ENCODE measurements at places on chromosomes 3 and 15. TPM values are rescaled to one million over a fixed set of nuclear protein-coding genes. Genes with fewer than 3 reads are reported as not detected.

GRCh38 chr3:32499585-32499984 is 3.1 kb downstream of the CMTM6 start:
- no peaks in the 10 kb centered on the region for H3K27me3 ChIP-seq
- no peak overlapping the region for H3K4me3 ChIP-seq
- DNase-seq: no peak
- H3K27ac ChIP-seq: no peak overlapping the region
- peaks cover 15% of the 10 kb centered on the region for H3K4me1 ChIP-seq
- no peaks in the 10 kb centered on the region for H3K36me3 ChIP-seq

UROC1 gene
- total RNA-seq: not detected

GRCh38 chr3:52983336-52983807 is 62.5 kb downstream of the SFMBT1 start:
- peak overlapping the region; percentile 40 for H3K27ac ChIP-seq
- H3K27me3 ChIP-seq: no peaks in the 10 kb centered on the region
- peak; percentile 71 for DNase-seq
- H3K4me3 ChIP-seq: no peak overlapping the region
- H3K36me3 ChIP-seq: no peaks in the 10 kb centered on the region

- no peaks in the 10 kb centered on the region for H3K27me3 ChIP-seq
- H3K4me3 ChIP-seq: no peak overlapping the region
- no peaks in the 10 kb centered on the region for H3K36me3 ChIP-seq
- no peaks in the 10 kb centered on the region for H3K4me1 ChIP-seq
- no peak overlapping the region for H3K27ac ChIP-seq
Observed at GRCh38 chr3:121295979-121296378, 249.8 kb downstream of the POLQ start.

DNA sequence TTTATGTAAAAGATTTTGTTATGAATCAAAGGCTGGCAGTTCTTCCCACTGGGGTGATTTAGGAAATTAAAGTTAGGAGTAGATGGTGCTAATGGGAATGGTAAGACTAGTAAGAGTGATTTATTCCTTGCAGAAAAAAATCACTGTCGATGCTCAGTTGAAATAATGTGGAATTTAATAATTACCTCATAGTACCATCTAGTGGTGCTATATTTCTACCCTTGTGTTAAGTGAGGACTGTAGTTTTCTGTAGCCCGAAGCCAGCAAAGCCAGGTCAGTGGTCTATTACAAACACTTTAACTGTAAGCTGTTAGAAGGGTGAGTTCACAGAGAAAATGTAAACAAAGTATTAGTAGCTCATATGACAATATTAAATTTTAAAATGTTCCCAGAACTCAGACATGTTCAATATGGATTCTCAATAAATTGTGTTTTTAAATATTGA is 39.5 kb upstream of the GOLGA8J start:
- no peak overlapping the region for H3K27ac ChIP-seq
- no peaks in the 10 kb centered on the region for H3K36me3 ChIP-seq
- no peak overlapping the region for H3K4me3 ChIP-seq
- peaks cover 14% of the 10 kb centered on the region for H3K27me3 ChIP-seq
- no peaks in the 10 kb centered on the region for H3K4me1 ChIP-seq

GRCh38 chr15:37099319-37100108 is 835 bp downstream of the MEIS2 start:
- H3K36me3 ChIP-seq: no peaks in the 10 kb centered on the region
- DNase-seq: no peak
- peaks cover 84% of the 10 kb centered on the region for H3K27me3 ChIP-seq
- peaks cover 17% of the 10 kb centered on the region for H3K4me1 ChIP-seq

GRCh38 chr15:31326875-31327668 is 437 bp downstream of the KLF13 start:
- H3K4me1 ChIP-seq: peaks cover 39% of the 10 kb centered on the region
- peak overlapping the region; percentile 84 for H3K27ac ChIP-seq
- peak overlapping the region; percentile 73 for H3K4me3 ChIP-seq
- H3K27me3 ChIP-seq: no peaks in the 10 kb centered on the region
- DNase-seq: peak; percentile 75

GRCh38 chr15:90058308-90058707 is 44.0 kb downstream of the IDH2 start:
- no peak for DNase-seq
- H3K4me3 ChIP-seq: no peak overlapping the region
- peaks cover 41% of the 10 kb centered on the region for H3K4me1 ChIP-seq

CA12 gene
- 0.30 TPM for total RNA-seq

LOXL1 gene
- total RNA-seq: 4.8 TPM

- H3K27ac ChIP-seq: peak overlapping the region; percentile 69
- peaks cover 21% of the 10 kb centered on the region for H3K36me3 ChIP-seq
- peaks cover 9% of the 10 kb centered on the region for H3K4me1 ChIP-seq
- H3K27me3 ChIP-seq: no peaks in the 10 kb centered on the region
- DNase-seq: no peak
- H3K4me3 ChIP-seq: no peak overlapping the region
Observed at GRCh38 chr15:63668601-63669000, 71.4 kb downstream of the FBXL22 start.

- H3K27me3 ChIP-seq: no peaks in the 10 kb centered on the region
- no peak overlapping the region for H3K27ac ChIP-seq
- DNase-seq: no peak
- H3K36me3 ChIP-seq: no peaks in the 10 kb centered on the region
- no peaks in the 10 kb centered on the region for H3K4me1 ChIP-seq
- H3K4me3 ChIP-seq: no peak overlapping the region
Observed at GRCh38 chr3:155673421-155673820, 71.5 kb downstream of the PLCH1 start.

DNA sequence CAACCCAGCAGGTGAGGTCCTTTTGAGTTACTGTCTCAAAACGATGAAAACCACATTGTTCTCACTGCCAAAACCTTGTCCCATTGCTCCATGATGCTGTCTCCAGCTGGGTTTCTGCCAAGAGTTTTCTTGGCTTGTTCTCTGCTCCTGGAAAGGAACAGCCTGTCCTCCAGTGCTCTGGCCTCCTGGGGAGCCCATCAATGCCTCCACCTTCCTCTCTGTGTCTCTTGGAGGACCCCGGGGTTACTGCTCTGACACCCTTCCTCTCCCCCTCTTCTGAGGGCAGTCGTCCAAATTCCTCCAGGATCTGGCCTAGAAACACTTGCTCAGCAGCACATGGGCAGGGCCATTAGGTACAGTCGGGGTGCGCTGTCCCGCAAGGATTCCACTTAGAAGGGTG is 63.9 kb upstream of the RGMA start:
- no peaks in the 10 kb centered on the region for H3K36me3 ChIP-seq
- H3K4me1 ChIP-seq: peaks cover 25% of the 10 kb centered on the region
- no peak overlapping the region for H3K27ac ChIP-seq

- no peaks in the 10 kb centered on the region for H3K4me1 ChIP-seq
- no peak for DNase-seq
- H3K27ac ChIP-seq: no peak overlapping the region
- no peaks in the 10 kb centered on the region for H3K27me3 ChIP-seq
- H3K36me3 ChIP-seq: no peaks in the 10 kb centered on the region
Observed at GRCh38 chr3:11514191-11514821, 129.4 kb downstream of the VGLL4 start.

FSIP1 gene
- total RNA-seq: 0.30 TPM

DCBLD2 gene
- total RNA-seq: 3.0 TPM

DNA sequence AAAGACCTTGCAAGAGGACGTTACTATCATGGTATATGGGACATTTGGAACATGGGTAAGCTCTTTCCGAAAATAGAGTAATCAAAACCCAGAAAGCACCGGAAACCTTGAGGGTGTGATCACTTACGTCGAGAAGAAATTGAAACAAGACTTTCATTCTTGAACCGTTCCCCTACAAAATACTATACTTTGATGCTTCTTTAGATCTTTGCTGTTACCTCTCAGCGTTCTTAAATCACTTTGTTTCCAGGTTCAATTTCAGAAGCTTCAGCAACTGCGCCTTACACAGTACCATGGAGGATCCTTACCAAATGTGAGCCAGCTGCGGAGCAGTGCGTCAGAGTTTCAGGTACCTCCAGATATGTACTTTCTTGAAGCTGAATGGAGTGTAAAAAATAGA is 10.1 kb downstream of the CRTC3 start:
- peaks cover under 1% of the 10 kb centered on the region for H3K36me3 ChIP-seq
- peaks cover 35% of the 10 kb centered on the region for H3K4me1 ChIP-seq
- H3K27ac ChIP-seq: peak overlapping the region; percentile 81
- H3K27me3 ChIP-seq: no peaks in the 10 kb centered on the region
- H3K4me3 ChIP-seq: peak overlapping the region; percentile 41

GRCh38 chr3:49454458-49454857 is 15.6 kb upstream of the DAG1 start:
- no peak overlapping the region for H3K27ac ChIP-seq
- no peak for DNase-seq
- H3K4me3 ChIP-seq: no peak overlapping the region
- no peaks in the 10 kb centered on the region for H3K27me3 ChIP-seq

HRG gene
- total RNA-seq: 0.38 TPM

DNA sequence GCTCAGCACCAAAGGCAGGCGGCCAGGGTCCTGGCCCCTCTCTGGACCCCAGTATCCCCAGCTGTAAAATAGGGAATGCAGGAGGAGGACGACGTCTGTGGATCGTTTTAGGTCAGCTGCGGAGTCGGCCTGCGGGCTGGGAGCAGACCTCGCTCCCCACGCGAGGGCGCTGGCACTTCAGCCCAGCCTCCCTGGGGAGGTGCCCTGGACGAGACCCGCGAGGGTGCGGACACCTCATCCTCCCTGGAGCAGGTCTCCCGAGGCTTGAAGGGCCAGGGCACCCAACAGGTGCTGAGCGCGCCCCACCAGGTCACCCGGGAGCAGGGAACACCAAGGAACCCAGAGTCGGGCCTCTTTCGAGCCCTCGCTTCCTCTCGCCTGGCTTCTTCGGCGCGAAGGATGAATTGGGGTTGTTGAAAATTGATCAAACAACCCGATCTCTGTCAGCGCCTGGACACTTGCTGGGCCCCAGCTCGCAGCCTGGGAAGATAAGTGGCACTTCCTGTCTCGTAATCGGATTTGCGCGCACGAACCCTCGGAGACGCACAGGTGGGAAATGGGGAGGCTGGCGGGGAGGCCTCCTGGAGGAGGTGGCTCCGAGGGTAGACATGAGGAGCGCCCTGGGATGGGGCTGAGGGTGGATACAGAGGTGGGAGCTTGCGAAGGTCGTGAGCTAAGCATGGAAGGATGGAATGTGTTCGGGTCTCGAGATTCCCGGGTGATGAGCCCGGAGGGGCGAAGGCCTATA is 588 bp upstream of the VIPR1 start:
- no peaks in the 10 kb centered on the region for H3K36me3 ChIP-seq
- peak overlapping the region; percentile 32 for H3K27ac ChIP-seq
- peak overlapping the region; percentile 67 for H3K4me3 ChIP-seq

DNA sequence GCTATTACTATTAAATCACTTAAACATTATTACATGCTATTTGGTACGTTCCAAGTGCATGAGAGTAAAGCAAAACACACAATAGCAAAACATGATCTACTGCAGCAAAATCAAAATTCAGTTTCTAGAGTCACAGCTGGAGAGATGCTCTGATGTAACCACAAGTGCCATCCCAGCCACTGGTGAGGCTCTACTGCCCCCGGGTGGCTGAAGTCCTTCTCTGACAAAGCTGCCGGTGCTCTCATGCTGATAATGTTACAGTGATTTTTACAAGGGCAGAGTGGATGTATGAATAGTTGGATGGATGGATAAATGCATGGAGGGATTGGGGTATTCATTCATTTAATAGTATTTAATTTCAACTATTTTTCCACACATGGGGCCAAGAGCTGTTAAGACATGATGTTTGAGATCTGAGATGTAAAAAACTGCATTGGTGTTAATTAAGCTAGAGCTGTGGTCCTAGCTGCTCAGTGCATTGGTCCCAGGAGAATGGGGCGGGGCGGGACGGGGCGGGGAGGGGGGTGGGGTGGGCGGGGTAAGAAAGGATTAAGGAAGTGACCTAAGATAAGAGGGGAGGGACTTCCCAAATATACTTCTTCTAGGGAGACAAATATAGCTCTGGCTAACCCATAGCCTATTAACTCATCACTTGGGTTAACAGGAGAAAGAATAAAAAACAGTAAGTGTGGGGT is 5.3 kb upstream of the SPESP1 start:
- no peak overlapping the region for H3K27ac ChIP-seq
- H3K27me3 ChIP-seq: peaks cover 3% of the 10 kb centered on the region
- H3K36me3 ChIP-seq: no peaks in the 10 kb centered on the region
- H3K4me1 ChIP-seq: no peaks in the 10 kb centered on the region
- DNase-seq: peak; percentile 47

GRCh38 chr15:91336687-91337086 is 236.6 kb downstream of the SV2B start:
- H3K27ac ChIP-seq: no peak overlapping the region
- DNase-seq: no peak
- H3K36me3 ChIP-seq: no peaks in the 10 kb centered on the region
- H3K4me3 ChIP-seq: no peak overlapping the region

TF gene
- total RNA-seq: 0.65 TPM

DNA sequence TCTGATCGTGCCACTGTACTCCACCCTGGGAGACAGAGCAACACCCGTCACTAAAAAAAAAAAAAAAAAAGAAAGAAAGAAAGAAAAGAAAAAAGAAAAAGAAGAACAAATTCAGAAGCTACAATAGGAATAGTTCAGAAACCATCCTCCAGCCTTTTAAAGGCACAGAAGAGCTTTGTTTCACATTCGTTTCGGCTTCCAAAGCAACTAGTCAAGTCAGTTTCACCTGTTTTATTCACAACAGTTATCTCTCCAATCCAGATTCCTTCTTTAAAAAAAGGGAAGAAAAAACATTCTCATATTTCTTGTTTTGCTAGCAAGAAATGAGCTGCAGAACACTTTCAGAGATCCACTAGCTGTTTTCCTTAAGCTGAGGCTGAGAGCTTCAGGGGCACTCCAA is 767.7 kb upstream of the CFAP20DC start:
- H3K27ac ChIP-seq: no peak overlapping the region
- no peak overlapping the region for H3K4me3 ChIP-seq
- no peaks in the 10 kb centered on the region for H3K4me1 ChIP-seq

- H3K4me3 ChIP-seq: peak overlapping the region; percentile 98
- no peak for DNase-seq
- H3K27me3 ChIP-seq: no peaks in the 10 kb centered on the region
- H3K4me1 ChIP-seq: peaks cover 23% of the 10 kb centered on the region
- peak overlapping the region; percentile 61 for H3K27ac ChIP-seq
- H3K36me3 ChIP-seq: peaks cover 17% of the 10 kb centered on the region
Observed at GRCh38 chr15:74460298-74460697, 662 bp downstream of the UBL7 start.

GRCh38 chr3:171503817-171504216 is 43.6 kb upstream of the TNIK start:
- H3K4me1 ChIP-seq: peaks cover 8% of the 10 kb centered on the region
- H3K27me3 ChIP-seq: no peaks in the 10 kb centered on the region
- H3K4me3 ChIP-seq: no peak overlapping the region
- H3K27ac ChIP-seq: no peak overlapping the region
- no peaks in the 10 kb centered on the region for H3K36me3 ChIP-seq
- no peak for DNase-seq

DNA sequence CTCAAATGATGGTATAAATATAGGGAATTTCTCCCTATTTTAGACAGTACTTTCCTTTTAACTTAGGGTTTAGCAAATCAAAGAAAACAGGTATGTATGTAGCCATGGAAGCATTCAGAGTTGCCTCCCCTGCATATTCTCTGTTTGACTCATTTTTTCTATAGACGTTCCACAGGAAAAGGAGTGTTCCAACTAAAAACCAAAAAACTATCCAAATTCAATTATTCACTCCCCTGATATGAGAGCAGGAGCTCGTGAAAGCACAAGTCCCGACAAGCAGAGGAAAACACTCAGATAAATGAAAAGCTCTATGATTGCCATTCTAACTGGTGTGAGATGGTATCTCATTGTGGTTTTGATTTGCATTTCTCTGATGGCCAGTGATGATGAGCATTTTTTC is 119.5 kb downstream of the FRMD5 start:
- no peak overlapping the region for H3K27ac ChIP-seq
- H3K4me3 ChIP-seq: no peak overlapping the region
- H3K4me1 ChIP-seq: no peaks in the 10 kb centered on the region
- no peaks in the 10 kb centered on the region for H3K36me3 ChIP-seq
- no peak for DNase-seq

Measured in T-cell (primary cell).